ENCODE measurements at places on chromosomes 3 and 15.

DNA sequence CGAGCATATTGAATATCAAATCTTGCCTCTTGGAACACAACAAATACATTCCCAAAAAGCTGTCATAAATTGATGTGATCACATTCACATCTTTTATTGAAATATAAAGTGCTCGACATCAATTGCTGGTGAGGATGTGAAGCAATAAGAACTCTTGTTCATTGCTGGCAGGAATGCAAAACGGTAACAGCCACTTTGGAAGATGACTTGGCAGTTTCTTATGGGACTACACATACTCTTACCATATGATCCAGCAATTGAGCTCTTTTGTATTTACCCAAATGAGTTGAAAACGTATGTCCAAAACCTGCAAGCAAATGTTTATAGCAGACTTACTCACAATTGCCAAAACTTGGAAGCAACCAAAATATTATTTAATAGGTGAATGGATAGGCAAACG is 234.9 kb downstream of the CACNA2D3 start:
- no peak for DNase-seq

- no peak for DNase-seq
Measured at GRCh38 chr15:78507831-78508160, 419 bp downstream of the HYKK start.

GRCh38 chr15:69158201-69158842 is 2.1 kb upstream of the GLCE start:
- no peak for DNase-seq

DNA sequence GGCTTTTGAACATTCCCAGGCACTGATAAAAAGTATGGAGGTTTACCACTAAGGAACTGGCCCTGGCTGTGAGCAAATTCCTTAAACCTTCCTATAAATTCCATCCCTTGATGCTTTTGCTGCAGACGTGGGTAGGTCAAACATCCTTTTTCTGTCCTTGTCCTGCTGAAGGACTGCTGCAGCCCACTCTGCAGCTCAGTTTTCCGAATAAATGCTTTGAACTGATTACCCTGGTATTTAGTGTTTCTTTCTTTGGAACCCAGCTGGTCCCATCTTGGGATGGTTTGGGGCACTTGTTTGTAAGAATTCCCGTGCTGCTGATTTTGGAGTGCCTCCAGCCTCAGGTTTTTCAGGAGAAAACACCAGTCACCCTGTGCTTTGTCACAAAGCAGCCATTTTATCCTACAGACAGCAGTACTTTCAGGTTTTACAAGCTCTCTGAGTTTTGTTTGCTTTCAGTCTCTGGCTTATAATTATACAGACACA is 815.9 kb downstream of the VGLL3 start:
- no peak for DNase-seq

GRCh38 chr3:146895026-146895749 is 290.0 kb upstream of the PLSCR5 start:
- DNase-seq: no peak

- DNase-seq: no peak
Measured at GRCh38 chr3:94775746-94776145, 712.9 kb downstream of the NSUN3 start.

- DNase-seq: no peak
Measured at GRCh38 chr3:14064910-14065309, 59.8 kb downstream of the CHCHD4 start.

GRCh38 chr3:151216641-151217607 is 13.9 kb upstream of the GPR171 start:
- DNase-seq: no peak

GRCh38 chr3:9769426-9770275 is at the start of gene CAMK1:
CAMK1 (minus strand) TSS chr3:9769947; CDS start chr3:9767749, 2,198 bp downstream.
- peak; percentile 79 for DNase-seq

GRCh38 chr15:38560456-38560926 is 4.1 kb downstream of the RASGRP1 start:
- DNase-seq: peak; percentile 63

GRCh38 chr3:8635631-8636030 is 9.0 kb downstream of the SSUH2 start:
- DNase-seq: no peak

- no peak for DNase-seq
Measured at GRCh38 chr3:30688776-30689641, 82.6 kb downstream of the TGFBR2 start.

DNA sequence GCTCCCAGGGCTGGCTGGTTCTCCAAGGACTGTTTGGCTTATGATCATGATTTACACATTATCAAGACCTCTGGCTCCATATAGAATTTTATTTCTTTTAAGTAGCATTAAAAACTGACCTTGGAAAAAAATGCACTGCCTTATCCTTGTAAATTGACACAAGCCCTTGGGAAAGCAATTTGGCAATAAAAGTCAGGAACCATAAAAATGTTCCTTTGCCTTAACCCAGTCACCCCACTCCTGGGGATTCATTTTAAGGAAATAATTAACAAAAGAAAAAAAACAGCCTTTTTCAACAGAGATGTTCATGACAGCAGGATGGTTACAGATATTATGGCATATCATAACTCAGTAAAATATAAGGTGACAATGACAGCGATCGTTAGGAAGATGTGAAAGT is 51.6 kb upstream of the NR2E3 start:
- DNase-seq: no peak

DNA sequence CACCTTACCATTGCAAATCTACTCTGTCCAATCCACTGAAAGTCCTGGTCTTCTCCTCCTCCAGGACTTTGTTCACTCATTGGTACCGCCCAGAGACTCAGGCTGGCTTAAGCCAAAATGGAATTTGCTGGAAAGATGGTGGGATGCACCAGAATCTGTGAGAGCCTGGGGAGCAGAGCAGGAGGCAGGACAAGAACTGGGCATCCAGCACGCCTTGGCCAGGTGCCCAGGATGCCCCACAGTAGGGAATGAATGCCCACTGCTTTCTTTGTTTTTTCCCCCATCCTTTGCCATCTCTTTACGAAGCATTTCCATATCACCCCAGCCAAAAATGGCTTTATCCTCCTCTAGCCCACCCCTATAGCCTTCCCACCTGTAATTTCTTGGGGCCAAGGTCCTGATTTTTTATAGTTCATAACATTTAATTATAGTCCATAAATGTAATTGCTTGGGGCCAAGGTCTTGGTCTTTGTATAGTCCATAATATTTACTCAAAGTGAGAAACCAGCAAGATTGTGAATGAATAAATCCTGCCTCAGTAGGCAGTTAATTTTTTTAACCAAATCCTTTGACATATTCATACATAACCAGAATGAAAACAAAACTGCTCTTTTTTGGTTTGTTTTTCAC is 23.3 kb upstream of the IREB2 start:
- no peak for DNase-seq

GRCh38 chr15:38612159-38612863 is 47.7 kb upstream of the RASGRP1 start:
- peak; percentile 54 for DNase-seq

DNA sequence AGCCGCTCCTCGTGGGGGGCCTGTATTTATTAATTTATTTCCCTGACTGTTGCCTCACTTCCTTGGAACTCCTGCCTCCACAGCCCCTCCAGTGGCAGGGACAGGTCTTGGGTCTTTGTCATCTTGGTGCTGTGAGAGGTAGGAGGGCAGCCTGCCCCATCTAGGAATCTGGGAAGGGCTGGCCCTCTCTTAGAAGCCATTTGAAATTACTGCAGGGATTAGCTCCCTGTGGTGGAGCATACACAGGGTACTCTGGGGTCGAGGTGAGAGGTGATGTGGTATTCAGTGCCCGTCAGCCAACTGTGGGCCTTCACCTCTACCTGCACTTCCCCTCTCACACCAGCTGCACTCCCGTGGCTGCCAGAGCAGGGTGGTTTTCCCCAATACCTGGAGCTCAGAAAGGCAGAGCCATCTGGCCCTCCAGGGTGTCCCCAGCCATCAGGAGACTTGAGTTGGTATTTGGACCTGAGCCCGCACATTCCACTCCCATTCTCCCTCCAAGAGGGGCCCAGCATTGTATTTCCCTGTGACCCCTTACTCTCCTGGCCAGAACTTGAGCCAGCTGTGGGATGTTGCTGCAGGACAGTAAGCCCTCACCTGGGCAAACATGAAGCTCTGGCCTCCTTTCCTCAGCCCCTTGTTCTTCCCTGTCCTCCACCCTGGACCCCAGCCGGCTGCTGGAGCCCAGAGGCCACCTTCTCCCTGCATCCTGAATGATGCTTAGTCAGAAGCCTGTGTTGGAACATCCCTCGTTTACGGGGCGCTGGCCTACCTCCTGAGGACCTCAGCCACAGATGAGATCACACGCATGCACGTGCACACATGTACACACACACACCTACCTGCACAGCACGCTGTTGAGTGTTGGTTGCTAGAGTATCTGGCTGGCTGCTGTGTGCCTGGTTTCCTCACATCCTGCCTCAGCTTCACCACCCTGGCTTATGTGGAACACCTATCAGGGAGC is 2.0 kb upstream of the JMJD7 start:
- no peak for DNase-seq

DNA sequence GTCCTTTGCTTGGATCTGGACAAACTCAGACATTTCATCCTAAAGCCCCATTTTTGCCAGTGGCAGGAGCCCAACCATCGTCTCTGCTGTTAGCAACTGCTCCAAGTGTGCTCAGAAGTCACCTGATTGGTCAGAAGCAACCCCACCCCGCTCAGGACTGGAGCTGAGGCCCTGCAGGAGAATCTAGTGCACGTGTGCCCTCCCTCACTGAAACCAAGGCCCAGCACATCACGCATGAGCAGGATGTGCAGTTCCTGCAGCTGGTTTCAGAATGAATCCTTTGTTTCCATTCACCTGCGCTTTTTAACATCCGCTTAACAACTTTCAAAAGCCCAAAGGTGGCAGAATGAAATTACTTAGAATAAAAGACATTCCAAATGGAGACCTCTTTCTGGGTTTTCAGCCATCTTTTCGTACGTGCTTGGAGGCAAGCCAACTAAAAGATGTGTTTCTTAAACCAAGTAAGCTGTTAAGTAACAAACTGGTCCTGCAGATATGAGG is 81.2 kb downstream of the SRGAP3 start:
- DNase-seq: peak; percentile 85

DNA sequence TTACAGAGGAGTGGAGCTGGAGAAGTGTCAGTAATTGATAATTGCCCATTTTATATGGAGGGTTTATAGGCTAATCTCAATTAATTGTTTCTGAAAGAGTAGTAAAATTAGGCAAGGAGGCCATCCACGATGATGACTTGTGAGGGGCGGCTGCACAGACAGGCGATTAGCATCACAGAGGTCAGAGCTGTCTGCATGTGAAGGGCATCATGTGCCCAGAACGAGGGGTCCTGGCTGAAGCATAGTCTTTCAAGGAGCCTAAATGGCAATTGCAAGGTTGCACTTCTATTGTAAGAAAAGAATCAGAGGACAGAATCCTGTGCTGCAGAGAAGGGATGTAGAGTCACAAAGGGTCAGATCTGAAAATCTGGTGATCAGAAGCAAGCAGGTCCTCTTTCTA is 196.6 kb downstream of the EBLN2 start:
- DNase-seq: no peak

DNA sequence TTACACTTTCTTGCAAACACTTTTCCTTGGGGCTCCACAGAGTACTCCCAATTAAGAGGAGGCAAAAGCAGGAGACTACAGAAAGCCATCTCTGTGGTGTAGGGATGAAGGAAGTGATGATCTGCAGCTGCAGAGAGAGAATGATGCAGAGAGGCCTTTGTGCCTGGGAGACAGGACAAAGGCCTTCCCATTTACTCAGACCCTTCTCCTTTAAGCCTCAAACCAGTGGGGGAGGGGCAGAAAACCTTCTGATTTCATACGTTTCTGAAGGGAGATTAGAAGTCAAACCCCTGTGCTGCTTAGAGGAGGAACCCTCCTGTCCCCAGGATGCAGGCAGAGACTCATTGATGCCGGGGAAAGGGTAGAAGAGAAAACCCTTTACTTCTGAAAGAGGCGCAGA is 130.8 kb downstream of the NEO1 start:
- DNase-seq: no peak

DNA sequence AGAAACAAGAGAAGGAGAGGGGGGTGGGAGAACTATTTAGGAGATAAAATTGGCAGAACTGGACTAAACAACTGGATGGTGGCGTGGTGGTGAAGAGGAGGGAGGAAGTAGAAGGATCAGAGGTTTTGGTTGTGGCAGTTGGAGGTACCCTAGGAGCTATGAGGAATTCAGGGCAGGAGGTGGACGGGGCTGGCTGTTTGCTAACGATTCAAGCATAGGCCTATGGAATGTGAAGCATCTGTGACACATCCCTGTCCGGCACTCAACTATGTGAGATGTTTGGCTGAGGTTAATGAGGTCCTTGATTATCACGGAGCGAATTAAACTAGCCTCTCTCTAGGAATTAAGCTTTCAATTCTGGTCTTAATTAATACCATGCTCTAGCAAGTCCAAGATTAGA is 13.5 kb downstream of the TARS3 start:
- no peak for DNase-seq

DNA sequence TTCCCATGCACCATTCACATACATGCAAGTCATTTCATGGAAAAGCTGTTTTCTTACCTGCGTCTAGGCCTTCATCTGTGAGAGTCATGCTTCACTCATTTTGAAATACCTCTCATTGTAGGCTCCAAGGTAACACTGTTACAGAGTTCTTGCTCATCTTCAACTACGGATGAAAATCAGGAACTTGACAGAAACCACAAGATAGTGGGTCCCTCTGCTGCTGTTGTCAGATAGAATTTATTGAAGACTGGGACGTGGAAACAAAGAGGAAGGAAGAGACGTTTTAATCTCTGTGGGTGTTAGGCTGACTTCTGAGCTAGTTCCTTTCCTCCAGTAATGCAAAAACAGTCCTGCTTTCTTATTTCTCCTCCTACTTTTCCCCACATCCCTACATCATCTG is at the start of gene P2RY14:
TSS of gene P2RY14 (minus strand) at position 313 of the 400 bp plus-strand sequence. CDS start 64,226 bp downstream, outside the sequence.
- DNase-seq: peak; percentile 10

GRCh38 chr3:94115482-94115881 is 52.6 kb downstream of the NSUN3 start:
- DNase-seq: no peak

- DNase-seq: no peak
Measured at GRCh38 chr3:30586096-30586805, 20.1 kb upstream of the TGFBR2 start.

- no peak for DNase-seq
Measured at GRCh38 chr3:13595485-13595884, 46.6 kb downstream of the FBLN2 start.

DNA sequence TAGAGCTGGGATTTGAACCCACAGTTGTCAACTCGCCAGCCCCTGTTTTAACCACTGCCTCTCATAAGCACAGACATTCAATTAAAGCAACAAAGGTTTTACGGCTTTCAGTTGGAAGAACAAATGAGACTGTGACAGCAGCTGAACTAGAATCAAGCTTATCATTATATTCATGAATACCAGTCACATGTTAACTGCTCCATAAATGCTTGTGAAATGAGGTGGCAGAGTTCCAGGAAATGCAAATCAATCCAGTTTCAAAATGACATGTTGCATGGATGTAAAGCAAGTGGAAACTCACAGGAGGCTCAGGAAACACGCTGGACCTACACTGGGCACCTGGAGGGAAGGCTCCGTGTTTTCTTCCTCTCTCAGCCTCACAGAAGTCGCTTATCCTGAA is 3.9 kb downstream of the GP5 start:
- DNase-seq: peak; percentile 49

Measured in activated naive CD4-positive, alpha-beta T cell treated with anti-CD3 and anti-CD28 coated beads for 36 hours (primary cell).